Stimulated activated CD4-positive, alpha-beta T cell treated with anti-CD3 and anti-CD28 coated beads, Interleukin-1b, Interleukin-23, amount 100 ng/mL, for 1 hour (primary cell): ENCODE measurements at places on chromosomes 7 and 10.

DNA sequence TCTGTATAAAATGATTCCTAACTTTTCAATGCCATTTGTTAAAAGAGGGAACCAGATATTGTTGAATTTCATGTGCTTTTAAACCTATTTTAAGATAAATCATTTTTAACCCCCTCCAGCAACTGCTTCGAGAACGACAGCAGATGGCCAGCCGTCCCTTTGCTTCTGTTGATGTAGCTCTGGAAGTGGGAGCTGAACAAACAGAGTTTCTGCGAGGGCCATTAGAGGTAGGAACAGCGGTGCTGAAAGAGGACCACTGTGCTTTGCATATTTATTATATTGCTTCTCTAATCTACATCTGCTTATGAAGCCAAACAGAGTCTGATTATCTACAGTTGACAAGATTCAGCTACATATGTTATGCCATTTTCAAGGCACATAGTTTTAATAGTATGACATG lies 545.9 kb downstream of the GFRA1 start:
- no peak for DNase-seq

DNA sequence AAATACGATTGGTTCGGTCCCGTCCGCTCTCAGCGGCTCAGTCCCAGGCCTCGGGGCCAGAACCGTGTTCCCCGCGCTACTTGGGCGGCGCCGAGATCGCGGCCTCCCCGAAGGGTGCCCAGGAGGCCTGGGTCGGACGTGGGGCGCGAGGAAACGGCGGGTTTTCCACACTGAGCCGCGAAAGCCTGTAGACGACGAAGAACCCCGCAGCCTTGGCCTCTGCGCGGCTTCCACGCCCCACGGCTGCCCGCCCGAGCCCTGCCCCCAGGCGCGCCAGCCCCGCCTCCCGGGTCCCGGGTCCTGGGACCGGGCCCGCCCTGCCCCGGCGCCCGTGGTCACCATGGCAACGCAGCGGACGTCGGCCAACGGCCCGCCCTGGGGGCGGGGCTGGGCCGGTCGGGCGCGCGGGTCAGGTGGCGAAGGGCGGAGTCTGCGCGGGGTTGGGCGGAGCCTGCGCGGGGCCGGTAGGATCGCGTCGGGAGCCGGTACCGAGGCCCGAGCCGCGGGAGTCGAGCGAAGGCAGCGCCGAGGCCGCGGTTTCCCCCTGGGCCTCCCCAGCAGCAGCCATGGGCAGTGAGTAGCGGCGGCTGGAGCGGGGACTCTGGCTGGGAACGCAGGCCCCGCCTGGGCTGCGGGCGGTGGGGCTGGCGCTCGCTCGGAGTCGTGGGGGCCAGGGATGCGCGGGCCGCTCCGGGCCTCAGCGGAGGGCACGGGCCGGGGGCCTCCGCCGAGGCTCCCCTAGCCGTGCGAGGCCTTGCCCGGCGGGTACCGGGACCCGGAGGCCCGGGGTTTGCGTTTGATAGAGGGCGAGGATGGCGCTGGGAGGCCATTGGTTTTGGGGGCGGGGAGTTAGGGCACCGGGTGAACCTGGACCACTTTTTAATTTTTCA lies at the start of gene SEC61A2:
Gene SEC61A2, plus strand, starts transcription at position 456 of the 890 bp plus-strand sequence. Its CDS starts 111 bp downstream, at position 567.
- peak; percentile 98 for DNase-seq

GRCh38 chr10:122748496-122748895 lies 48.9 kb upstream of the C10orf120 start:
- no peak for DNase-seq

DNA sequence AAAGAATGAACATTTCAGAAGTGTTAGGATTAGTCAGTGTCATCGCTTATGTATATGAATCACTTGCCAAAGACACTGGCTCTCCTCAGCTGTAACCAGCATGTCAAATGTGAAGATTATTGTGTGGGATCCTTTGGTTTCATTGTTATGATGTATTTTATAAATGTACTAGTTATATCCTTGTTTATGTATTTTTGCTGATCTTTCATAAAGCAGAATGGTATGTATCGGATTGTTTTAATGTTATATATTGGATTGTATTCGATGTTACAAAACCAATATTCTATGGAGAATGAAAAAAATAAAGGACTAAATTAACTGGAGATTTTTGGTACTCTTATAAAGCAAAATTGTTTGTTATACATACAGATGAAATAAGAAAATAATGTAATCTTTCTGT lies 49.2 kb downstream of the ACADSB start:
- DNase-seq, result no peak

GRCh38 chr7:87370660-87371180 lies 25.3 kb downstream of the CROT start:
- no peak for DNase-seq

DNA sequence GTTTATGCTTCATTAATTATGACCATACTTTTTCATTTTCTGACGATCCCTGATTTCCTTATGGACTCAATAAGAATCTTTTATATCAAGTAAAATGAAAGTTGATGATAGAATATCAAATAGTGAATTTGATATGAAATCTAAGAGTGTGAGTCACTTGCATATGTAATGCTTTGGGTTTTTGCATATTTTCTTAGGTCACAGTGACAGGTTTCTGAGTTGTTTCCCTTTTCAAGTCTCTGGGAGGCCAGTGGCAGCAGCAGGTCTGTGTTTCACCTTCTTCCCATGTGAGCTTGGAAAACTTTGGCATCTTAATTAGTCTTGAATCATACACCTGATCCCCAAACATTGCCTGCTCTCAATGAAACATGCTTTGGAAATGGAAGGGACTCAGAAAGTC lies 34.7 kb upstream of the GJD4 start:
- DNase-seq, result no peak

DNA sequence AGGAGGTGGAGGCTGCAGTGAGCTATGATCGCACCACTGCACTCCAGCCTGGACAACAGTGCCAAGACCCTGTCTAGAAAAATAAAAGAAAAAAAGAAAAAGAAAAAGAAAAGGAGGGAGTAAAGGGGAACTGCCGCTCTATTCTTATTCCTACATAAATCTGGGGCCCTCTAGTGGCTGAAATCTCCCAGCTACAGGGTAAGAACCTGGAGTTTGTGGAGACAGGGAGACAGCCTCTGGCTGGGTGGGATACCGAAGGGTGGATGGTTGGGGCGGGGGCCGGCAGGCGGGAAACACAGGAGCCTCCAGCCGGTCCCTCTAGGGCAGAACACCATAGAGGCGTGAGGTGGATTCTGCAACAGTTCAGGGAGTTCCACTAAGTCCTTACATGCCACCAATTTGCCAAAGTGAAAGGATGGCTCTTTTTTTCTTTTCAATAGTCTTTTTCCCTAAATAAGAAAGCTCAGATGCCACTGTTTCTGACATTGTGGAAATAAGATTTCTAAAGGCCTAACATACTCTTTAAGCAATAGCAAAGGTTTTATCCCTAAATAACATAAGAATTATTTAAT lies 117.3 kb downstream of the SVIL start:
- no peak for DNase-seq

DNA sequence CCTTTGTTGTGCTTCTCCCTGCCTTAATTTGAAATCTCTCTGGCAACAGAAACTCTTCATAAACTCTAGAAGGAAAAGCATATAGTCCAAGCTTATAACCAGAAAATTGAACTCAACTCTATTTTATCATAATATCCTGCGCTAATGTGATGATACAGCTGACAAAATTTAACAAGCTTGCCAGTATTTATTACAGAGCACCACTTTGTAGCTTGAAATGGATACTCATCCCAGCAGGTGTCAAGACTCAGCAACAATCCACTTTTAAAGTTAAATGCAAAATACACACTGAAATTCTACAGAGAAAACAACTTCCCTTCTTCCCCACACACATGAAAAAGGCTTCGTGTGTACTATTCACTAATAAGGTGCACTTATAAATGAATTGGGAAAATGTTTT lies 228.9 kb downstream of the AGMO start:
- no peak for DNase-seq

GRCh38 chr7:49791088-49791741 lies 17.8 kb downstream of the VWC2 start:
- no peak for DNase-seq

DNA sequence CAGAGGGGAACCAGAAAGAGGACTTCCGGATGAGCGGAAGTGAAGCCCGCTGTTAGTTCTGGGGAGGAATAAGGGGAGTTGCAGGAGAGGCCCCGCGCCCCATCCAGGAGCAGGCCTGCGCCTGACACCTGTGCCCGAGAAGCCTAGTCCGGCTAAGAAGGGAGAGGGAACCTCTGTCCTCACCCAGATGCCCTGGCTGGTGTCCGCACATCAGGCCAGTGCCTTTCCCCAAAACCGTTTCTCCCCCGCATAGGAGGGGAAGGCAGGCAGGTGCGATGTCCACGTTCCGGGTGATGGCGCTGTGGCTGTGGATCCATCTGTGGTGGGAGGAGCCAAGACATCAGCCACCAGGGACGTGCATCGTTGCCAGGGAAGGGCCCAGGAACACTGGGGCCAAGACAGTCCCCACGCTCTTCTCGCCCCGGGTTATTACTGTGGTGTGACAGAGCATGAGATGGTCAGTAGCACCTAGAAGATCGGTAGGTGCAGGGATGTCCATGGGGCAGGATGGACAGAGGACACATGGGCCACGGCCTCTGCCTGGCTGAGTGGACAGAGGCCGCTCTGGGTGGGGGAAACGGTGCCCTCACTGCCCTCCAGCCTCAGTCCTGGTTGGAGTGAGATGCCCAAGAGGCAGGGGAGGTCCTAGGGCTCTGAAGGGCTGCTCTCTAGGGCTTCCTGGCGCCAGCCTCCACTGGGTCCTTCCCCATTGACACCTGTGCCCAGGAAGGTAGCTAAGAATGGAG lies 262.7 kb downstream of the CELF2 start:
- no peak for DNase-seq

GRCh38 chr10:71401056-71401455 lies 4.3 kb downstream of the CDH23 start:
- DNase-seq, result no peak

- DNase-seq, result no peak
Observed at GRCh38 chr10:25934621-25935139, 651 bp downstream of the MYO3A start.

- DNase-seq, result no peak
Observed at GRCh38 chr10:15877836-15878576, 17.7 kb upstream of the MINDY3 start.

DNA sequence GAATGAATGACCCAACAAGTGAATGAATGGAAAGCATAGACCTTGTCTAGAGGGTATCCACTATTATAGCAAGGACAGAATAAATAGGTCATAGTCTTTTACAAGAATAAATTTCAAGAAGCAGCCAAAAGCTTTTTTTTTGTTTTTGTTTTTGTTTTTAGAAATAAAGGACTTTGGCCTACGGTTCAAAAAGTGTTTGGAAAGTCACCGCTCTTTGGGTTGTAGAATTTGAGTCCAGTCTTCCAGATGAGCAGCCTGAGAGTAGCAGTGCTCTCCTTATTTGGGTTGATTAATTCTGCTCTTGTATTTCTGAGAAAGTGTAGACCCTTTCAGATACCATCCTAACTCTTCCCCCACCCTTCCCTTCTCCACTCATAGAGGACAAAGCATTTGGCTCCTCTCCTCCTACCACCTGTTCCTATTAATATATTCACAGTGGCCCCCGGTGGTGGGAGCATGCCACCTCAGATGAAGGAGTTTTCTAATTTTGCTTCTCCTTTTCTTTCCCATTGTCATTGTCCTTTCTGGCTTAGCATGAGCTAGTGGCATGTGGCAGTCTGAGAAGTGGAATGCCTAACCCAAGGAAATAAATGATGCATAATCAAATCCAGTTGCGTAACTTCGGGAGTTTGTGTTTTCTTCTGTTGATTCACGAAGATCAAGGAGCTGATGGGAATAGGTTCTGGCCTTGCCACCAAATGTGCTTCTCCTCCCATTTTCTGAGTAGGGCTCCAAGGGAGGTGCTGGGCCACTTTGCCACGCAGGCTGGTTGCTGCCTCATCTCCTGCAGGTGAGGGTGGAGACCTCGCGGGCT lies 114.7 kb downstream of the CHN2 start:
- DNase-seq, result no peak

GRCh38 chr10:131081376-131081775 lies 230.1 kb downstream of the TCERG1L start:
- DNase-seq, result no peak

DNA sequence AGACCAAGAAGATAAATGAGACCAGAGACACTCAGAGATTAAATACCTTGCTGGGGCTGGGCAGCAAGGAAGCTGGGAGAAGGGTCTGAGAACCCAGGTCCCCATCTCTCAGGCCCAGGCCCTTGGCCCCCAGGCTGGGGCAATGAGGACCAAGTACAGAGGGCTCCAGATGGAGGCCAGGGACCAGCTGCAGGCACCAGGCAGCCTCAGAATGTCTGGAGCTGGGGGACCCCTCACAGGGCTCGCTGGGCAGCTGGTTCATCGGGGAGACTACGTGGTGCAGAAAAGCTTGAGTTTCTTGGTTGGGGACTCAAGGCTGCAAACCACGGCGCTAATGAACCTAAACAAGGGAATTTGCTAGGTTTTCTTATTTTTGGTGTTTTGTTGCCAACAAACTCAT lies 75.6 kb downstream of the PRKAG2 start:
- no peak for DNase-seq

- no peak for DNase-seq
Observed at GRCh38 chr7:108417926-108418325, 38.3 kb downstream of the NRCAM start.

DNA sequence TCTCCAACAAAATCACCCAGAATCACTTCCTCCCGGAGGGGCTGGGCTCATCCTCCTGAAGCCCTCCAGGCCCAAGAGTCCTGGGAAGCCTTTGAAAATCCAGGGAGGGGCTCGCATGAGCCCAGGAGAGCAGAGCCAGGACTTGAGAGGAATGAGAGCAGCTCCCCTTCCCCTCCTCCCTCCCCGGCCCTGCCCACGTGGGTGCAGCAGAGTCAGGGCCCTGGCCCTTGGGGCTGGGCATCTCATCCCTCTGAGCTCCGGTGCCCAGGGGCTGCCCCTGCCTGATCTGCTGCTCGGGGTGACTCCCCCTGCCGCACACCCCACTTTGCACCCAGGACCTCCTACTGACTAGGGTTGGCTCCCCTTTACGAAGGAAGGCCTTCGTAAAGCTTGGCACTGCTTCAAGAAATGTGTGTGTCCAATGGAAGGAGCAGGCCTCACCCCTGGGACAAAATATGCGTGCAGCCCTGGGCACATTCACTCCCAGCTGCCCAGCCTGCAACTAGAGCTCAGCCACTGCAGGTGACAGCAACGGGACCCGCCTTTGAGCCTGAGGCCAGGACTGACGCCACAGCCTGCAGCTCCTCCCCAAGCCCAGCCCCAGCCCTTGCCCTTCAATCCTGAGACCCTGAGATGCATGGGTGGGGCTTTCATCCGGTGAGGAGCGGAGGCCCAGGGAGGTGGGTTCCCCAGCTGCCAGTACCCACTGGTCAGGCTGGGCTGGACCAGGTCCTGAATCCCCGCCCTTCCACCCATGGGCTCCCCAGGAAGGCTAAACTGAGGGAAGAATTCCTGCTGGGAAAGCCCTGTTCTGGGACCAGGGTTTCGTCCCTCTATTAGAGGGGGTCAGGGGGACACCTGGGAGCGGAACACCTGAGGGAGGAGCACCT lies 21.8 kb downstream of the PWWP2B start:
- DNase-seq, result no peak
